ENCODE measurements at places on chromosomes 1 and 21.

DNA sequence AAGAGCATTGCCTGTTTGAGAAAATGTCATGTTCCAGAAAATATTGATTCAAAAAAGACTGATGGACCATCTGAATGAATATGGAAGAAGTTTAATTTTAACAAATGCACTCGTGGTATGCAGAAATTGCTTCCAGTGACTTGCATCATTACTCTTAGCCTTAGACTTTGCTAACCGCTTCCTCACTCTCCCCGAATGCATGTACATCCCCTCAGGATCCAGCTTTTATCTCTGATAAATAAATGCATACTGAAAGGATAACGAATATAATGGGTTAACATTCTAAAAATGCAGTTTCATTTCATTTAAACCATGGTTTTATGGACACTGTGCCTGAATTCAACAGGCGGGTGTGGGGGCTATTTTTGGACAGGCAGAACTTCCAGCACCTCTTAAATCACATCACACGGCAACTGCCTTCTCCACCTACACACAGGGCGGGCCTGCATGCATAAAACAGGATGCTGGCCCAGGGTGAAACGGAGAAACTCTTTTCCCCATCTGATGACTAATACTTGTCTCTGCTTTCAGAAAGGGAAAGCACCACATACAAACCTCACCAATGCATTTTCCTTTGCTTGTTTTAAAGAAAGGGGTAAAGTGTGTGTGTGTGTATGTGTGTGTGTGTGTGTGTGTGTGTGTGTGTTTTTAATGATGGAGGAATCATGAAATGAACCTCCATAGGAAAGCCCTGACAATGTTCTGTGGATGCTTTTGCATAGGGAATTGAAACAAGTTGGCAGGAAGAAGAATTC is 48.7 kb downstream of the SPAG17 start:
- DNase-seq = no peak

DNA sequence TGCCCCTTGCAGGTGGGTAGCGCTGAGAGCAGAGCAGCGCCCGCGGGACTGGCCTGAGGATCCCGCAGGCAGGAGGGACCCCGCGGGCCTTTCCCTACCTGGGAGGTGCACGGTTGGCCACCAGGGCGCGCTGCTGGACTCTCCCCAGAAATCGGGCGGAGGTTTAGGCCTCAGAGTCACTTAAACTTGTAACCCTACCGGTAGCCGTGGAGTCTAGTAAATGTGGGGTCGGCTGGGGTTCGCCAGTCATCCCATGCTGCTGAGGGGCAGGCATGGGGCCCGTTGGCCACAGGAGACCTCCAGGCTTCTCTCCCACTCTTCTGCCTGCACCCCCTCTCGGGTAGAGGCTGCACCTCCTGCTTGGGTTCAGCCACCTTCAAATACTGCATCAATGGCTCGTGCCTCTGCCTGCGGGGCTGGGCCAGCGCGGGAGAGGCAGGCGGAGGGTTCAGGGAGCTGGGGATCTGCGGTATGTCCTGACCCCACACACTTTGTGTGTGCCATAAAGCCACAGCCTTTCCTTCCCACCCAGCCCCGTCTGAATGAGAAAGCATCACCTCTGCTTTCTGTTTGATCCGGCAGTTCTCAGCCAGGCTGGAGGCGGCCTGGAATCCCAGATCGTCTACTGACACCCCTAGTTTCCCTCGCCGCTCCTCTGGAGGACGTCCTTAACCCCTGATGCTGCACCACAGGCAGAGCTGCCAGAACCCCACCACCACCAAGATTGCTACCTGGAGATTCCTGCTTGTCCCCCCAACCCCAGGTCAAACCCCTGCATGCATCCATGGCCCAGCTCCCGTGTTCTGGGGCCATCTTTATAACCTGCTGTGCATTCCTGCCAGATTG is 12.3 kb upstream of the GSTM4 start:
- peak; percentile 84 for DNase-seq

DNA sequence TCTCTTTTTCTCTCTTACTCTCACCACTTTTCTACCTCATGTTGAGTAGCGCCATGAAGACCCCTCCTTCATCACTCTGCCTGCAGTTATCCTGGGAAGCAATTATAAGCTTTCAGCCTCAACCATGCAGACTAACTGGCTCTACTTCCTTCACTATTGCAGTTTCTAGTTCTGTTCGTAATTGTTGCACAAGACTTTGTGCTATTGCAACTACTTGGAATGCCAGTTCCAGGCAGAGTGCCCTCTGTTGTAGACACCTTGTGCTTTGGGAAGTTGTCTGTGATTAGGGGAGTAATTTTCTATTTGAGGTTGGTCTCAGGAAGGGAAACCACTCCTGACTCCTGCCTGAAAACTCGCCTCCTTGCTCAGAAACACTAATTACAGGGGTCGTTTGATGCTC is 19.4 kb downstream of the PGM1 start:
- no peak for DNase-seq

DNA sequence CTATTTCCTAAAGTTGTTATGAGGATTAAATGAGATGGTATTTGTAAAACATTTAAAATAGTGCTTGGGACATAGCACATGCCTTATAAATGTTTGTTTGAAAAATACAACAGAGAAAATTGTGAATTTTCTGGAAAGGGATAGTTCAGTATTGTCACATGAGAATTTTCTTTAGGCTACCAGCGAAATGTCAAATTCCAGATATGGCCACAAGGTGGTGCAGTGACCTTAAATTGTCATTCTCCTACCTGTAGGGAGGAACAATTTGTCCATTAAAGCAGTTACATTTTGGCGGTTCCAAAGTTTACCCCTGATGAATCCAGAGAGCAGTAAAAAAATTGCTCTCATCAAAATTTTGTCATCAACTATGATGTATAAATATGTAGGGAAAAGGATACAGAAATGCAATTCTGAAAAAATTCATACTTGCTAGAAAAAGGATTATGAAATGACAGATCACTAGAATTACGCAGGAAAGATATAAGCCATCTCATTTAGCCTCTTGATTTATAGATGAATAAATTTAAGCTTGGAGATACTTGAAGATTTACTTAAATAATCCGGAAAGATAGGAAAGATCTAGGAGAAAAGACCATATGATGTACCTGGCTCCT is 50.2 kb upstream of the TSHB start:
- DNase-seq = peak; percentile 61

DNA sequence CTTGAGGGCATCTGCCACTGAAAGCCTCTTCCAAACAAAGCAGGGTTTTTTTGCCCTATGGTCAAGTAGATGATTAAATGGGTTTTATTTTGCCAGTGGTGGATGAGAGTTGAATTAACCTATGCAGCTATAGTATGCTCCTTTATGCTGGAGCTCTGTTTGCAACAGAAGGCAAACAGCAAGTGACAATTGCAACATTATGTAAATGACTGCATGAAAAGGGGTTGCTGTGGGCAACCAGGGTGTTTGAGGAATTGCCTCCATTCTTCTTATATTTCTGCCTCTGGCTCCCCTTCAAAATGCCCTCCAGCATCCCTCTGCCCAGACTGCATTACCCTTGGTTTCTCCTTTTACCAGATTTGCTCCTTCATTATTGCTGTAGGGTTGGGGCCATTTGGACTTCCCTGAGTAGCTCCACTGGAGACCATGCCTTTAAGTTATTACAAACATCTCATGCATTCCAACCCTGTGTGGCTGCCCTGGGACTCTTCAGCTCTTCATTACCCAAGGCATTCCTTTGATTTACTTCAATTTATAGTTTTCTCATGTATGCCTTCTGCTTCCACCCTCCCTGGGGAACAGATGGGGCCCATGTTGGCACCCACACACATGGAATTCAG is 398.4 kb downstream of the PRDM2 start:
- DNase-seq = no peak

- peak; percentile 68 for DNase-seq
Measured at GRCh38 chr21:34808569-34809204, 139.9 kb downstream of the CLIC6 start.

DNA sequence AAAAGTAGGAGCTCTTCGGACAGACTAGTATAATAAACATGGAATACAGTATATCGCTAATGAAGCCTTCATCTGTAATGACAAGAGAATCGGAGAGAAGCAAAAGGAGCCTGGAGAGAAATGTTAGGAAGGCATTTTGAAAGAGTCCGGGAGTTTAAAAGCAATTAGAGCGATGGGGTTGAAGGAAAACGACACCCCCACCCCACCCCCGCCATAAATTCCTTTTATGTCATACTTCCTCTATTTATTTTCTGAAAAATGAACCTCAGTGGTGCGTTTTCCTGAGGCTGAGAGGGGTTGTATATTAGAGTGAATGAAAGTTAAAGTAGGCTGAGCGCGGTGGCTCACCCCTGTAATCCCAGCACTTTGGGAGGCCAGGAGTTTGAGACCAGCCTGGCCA is 635 bp upstream of the APH1A start:
- no peak for DNase-seq

GRCh38 chr1:229454056-229454455 is 20.2 kb upstream of the ACTA1 start:
- no peak for DNase-seq

GRCh38 chr1:35301674-35302392 is 33.3 kb downstream of the ZMYM4 start:
- DNase-seq = no peak

DNA sequence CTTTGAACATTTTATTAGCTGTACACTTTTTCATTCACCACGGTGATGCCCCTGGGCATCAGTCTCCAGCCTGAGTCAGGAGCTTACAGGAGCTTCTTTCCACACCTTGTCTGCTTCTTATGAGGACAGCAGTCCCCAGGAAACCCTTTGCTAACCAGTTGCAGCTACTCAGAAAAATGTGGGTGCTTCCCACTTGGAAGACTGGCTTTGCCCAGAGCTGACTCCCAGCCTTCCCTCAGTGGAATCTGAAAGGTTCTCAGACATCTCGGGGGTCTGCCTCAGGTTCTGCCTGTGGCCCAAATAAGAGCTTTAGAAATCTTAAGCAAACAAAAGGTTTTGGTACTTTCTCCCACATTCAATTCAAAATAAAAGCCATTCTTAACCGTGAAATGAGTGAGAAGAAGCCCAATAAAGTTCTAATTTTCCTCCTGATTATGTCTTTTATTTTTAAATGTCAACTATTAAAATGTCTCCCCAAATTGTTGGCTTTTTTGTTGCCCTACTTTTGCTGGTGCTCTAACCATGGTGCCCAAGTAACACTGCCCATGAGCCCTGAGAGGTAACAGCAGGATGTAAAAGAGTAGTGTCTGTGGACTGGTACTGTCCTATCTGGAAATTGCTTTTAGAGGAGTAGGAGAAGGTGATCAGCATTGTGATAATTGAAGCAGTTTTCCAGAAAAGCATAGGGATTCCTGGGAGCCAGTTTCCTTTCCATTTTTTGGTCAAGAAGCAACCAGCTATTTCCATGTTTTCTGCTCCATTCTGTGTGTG is 5.6 kb downstream of the C1orf53 start:
- no peak for DNase-seq

- DNase-seq = peak; percentile 54
Measured at GRCh38 chr1:155085504-155086127, 7.0 kb downstream of the EFNA3 start.

- DNase-seq = no peak
Measured at GRCh38 chr1:25208561-25209222, 23.6 kb downstream of the SYF2 start.

- DNase-seq = no peak
Measured at GRCh38 chr1:215143497-215143896, 61.0 kb downstream of the KCNK2 start.

DNA sequence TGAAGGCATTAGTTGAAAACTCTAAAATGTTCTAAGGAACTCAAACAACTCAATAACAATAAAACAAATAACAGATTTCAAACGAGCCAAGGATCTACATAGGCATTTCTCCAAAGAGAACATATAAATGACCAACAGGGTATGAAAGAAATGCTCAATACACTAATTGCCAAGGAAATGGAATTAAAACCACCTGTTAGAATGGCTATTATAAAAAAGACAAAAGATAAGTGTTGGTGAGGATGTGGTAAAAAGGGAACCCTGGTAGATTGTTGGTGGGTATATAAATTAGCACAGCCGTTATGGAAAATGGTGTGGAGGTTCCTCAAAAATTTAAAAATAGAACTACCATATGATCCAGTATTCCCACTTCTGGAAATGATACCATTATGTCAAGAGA is 9.1 kb upstream of the VAV3 start:
- DNase-seq = no peak

DNA sequence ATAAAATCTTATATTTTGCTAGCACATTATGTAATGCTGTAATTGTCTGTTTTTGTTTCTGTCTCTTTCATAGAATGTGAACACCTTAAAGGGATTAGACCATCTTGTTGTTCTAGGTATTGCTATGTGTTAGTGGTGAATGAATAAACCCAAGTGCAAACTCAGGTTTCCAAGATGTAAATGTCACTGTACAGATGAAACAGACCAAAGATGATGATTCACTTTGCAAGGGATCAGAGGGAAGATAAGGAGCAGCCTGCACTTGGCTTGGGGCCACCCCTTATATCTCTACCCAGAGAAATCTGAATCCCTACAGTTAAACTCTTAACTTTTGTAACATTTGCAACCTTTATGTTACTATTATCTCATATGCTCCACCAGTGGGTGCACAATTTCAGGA is 25.4 kb downstream of the UROD start:
- no peak for DNase-seq

- DNase-seq = no peak
Measured at GRCh38 chr1:206556047-206556749, 48.9 kb downstream of the RASSF5 start.

DNA sequence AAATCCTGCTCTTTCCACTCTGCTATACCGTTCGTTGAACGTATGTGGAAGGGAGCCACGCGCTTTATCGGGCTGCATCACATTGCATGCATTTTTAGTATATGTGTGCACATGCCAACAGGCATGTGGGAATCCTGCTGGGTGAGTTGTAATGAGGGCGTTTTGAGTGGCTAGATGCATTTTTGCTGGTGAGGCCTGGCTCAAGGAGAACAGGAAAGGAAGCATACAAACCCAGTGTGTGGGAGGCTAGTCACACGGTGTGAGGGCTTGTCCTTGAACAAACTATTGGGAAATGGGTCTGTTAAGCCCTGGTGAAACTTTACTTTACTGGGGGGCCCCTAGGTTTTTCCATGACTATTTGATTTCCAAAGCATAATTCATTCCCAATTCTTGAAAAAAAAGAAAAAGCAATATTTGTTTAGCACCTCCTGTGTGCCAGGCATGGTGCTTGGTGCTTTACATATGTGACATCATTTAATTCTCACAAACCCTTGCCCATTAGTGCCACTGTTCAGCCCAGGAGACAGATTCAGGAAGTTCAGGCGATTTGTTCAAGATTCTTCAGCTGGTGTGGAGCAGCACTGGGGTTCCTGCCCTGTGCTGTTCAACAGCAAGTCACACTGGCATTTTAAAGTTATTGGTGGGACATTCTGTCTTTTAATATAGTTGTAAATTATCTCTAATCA is 25.6 kb upstream of the JUN start:
- DNase-seq = peak; percentile 84

DNA sequence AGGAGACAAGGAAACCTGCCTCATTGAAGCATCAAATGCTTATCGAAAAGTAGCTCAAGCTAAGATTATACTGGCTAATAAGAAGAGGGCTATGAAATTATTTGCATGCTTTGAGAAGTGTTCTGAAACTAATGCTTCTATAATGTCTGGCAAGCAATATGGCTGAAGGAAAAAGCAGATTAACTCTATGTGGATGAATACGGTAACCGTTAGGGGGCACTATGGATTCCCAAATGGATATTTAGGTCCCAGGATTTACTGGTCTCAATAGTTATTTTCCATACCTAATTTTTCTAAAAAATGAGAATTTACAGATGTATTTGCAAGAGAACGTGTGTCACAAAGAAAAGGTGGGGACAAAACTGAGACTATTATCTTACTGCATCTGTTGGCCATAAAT is 34.6 kb upstream of the RRP15 start:
- no peak for DNase-seq

All from NB4 (cell line).